ENCODE measurements at places on chromosomes 5 and 9.

DNA sequence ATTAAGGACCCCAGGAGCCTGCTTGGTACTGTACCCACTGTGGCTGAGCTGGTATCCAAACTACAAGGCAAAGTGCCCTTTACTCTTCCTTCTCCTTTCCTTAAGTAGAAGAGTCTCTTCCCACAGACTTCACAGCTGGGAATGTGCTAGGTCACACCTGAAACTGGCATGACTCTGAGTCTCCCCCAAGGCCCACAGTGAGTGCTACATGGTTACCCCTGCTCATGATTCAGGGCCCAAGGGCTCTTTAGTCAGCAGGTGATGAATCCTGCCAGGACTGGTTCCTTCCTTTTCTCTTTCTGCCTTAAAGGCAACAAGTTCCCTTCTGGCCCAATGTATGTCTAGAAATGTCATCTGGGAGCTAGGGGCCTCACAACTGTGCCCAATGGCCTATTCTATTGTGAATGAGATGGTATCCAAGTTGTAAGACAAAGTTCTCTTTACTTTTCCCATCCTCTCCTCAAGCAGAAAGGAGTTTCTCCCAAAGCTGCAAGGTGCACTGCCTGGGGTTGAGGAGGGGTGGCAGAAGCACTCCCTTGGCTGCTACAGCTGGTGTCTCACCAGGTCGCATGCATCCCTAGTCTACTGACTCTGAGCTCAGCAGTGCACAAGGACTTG, 134.4 kb downstream of the TMEM38B start:
- DNase-seq = no peak

DNA sequence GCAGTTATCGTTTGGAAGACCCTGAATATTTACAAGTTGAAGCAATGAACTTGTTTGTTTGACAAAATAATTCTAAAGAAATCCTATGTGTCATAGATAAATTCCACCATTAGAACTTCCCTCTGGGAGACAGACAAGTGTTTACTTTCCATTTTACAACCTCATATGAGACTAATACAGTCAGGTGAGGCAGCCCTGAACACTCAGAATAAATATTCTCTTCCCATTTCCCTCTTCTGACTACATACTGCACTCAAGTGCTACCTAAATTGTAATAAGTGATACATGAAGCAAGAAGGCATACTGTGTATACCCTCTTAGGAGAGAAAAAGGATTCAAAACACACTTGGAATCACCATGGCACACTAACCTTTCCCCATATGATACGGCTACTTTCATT, 6.8 kb downstream of the RASEF start:
- DNase-seq = no peak

DNA sequence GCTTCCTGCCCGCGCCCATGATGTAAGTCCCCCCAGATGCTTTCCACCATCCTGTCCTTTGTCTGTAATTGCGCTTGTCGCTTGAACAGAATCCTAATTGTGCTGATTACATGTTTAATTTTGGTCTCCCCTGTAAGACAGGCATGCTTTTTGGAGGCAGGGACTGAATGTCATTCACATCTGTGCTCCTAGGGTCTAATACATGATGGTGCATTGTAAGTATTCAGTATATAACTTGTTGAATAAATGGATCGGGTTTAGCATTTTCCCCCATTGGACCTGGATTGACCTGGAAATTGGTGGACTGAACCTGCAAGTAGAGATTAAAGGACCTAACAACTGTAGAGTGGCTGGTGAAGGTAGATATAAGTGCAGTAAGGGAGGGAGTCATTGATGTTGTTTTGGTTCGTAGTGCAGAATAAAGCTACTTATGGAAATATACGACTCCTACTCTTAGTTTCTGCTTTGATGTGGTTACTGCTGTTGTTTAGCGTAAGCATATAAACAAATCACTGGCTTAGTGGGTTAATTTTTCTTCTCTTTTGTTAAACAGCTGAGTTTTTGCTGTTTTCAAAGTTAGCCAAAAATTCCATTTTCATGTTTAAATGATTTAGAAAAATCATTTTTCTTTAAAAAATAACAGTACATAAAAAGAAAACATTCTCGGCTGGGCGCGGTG, 57.3 kb downstream of the TRIO start:
- DNase-seq = no peak

- DNase-seq = no peak
These were observed 2.5 kb upstream of the NEUROG1 start for GRCh38 chr5:135538261-135538660.

- DNase-seq = no peak
These were observed 144.0 kb upstream of the PLPPR1 start for GRCh38 chr9:100884518-100884917.

GRCh38 chr5:163489055-163489744, 16.2 kb upstream of the MAT2B start:
- no peak for DNase-seq

DNA sequence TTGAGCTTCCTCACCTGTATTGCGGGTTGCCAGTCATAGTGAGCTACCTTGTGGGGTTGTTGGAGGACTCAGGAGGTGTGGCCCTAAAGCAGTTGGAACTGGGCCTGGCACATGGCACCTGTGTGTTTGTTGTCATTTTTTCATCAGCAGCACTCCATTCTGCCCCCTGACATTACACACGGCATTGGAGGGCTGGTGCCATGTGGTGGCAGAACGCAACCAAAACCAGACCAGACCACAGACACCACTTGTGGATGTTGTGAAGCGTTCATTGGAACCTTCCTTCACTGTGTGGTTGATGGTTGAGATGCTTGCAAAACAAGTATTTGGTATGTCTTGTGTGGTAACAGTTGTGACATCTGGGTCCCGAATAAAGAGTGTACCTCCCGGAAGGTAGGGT, 113.2 kb upstream of the ERCC6L2 start:
- no peak for DNase-seq

GRCh38 chr9:105632807-105633206, 29.4 kb upstream of the TAL2 start:
- no peak for DNase-seq

DNA sequence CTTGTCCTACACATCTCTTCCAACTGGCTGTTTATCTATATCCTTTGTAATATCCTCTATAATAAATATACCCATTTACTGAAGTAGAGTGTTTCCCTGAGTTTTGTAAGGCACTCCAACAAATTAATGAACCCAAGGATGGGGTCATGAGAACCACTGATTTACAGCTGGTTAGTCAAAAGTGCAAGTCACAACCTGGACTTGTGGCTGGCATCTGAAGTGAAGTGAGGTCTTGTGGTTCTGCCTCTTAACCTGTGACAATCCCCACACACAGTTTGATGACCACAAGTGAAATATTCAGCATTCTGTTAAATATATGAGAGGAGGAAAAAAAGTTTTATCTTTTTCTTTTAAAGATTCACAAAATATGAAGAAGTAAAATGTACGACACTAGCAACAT, 126.1 kb downstream of the NR2F1-AS1 start:
- no peak for DNase-seq

DNA sequence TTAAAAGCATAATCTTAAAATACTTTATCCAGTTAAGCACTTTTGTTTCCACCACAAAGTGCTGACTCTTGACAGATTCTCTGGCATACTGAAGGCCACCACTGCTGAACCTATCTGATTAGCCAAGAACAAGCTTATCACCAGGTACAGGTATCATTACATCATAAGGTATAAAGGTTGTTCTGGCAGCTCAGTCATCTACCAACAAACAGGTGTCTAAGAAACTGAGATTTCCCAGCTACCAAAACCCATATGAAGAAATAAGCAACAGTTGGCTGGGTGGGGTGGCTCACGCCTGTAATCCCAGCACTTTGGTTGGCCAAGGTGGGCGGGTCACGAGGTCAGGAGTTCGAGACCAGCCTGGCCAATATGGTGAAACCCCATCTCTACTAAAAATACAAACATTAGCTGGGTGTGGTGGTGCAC, 5.0 kb downstream of the MTMR12 start:
- DNase-seq = no peak

DNA sequence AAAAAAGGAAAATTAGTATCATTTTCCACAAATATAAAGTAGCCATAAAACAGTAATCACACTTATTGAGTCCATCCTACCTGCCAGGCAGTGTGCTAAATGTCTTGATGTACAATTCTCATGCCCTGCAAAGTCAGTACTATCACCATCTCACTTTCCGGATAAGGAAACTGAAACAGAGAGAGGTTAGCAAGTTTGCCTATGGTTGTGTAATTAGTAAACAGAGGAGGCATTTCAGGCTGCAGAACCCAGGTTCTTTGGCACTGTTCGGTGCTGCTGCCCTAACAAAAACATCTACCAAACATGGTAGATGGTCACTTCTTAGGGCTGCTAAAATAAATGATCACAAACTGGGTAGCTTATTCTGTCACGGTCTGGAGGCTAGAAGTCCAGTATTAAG, 22.6 kb downstream of the PLAC8L1 start:
- no peak for DNase-seq

- DNase-seq = no peak
These were observed 493.7 kb upstream of the SGCD start for GRCh38 chr5:155833287-155833686.

DNA sequence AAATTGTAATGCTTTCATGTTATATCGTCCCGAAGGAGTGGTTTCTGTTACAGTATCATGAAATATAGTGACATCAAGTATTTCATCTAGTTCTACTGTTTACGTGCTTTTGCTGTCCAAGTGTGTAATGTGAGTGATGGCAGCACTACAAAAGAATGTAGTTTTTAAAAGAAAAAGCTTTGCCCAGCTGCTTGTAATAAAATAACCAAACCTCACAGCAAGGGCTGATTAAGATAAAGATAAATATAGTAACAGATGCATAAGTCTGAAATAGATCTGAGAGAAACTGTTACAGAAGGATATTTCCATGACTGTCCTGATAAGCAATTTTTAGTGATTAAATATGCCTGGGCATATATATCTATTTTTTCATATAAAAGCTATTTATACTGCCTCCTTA, 106.4 kb downstream of the AUH start:
- no peak for DNase-seq

DNA sequence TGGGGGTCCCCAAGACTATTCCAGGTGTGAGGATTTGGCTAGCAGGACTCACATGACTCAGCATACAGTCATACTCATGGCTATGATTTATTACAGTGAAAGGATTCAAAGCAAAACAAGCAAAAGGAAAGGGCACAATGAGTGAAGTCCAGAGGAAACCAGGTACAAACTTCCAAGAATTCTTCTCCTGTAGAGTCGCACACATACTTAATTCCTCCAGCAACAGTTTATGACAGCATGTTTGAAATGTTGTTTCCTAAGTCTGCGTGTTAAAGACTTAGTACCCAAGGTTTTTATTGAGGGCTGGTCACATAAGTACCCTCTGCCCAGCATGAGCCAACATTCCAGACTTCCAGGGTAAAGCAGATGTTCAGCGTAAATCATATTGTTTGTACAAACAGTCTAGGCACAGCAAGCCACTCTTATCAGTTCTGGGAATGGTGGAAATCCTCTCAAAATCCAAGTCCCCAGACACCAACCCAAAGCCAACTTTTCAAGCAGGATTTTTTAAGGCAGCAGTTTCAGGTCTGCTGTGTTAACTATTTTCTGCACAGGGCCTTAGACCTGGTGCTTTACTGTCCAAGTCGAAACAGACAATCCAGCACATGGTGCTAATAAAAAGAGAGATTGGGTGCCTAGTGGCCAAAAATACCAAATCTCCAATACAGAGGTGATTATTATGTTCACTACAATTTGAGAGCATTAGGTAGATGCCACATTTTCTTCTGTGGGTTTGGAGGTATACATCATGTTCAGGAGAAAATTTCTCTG, 18.6 kb upstream of the RICTOR start:
- DNase-seq = no peak

DNA sequence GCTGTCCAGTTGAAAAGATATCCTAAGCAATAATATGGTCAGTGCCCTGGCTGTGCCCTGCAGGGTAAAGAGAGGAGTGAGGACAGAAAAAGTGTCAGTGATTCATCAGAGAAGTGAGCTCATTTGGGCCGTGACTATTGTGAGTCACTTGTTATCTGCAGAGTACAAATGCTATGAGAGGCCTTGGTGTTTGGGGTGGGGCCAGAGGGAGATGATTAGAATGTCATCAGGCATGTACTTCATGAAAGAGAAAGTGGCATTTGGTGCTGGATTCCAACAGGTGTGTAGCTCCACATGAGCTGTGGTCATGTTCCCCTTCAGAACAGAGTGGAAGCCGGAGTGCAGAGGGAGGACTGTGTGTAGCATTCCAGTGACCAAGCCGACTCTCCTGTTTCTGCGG, 174.1 kb downstream of the KDM4C start:
- DNase-seq = no peak
